ENCODE measurements at places on chromosomes 3 and 15.

DNA sequence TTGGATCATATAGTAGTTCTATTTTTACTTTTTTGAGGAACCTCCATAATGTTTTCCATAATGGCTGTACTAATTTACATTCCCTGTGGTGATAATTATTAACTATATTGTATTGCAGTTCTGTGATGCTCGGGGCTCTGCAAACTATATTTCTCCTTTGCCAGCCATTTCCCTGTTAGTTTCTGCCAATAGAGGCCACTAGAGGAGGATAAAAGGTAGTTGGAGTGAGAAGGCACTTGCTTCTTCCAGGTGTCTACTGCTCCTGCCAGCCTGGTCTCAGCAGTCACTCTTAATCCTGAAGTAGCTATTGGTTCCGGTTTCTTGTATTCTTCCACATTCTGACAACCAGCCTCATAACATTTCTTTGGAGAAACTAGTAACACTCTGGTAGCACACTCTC is 233.9 kb upstream of the GBE1 start:
- DNase-seq = no peak

GRCh38 chr15:45469441-45469840 is 53.1 kb downstream of the SLC30A4 start:
- DNase-seq = peak; percentile 55

DNA sequence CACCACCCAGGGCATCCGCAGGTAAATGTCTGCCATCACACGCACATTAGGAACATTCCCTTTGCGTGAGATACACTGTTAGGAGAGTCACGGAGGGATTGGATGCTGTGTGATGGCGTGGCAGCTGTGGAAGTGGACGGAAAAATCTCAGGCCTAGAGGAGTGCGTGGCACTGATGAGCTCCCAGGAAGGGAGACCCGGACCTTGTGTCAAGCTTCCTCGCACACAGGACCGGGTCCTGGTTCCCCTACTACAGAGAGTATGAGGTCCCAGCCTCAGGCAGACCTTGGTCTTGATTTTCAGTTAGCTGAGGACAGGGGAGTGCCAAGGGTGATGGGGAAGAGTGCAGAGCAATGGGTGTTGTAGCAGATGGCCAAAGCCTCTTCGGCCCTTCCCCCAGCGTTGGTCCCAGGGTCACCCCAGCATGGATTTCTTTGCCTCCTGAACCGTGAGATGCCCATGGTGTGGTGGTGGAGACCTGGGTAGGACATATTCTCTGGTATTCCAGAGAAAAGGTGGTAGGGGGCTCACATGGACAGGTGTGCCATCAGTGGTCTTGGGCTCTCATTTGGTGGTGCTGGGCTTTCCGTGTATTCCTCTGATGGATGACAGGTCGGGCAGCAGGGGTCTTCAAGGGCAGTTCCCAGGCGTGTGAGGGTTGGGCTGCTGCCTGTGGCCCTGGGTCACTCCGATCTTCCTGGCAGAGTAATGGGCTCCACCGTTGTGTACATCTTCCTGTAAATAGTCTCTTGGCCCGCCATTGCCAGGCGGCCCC is 105.1 kb downstream of the SNRPN start:
- DNase-seq = no peak

DNA sequence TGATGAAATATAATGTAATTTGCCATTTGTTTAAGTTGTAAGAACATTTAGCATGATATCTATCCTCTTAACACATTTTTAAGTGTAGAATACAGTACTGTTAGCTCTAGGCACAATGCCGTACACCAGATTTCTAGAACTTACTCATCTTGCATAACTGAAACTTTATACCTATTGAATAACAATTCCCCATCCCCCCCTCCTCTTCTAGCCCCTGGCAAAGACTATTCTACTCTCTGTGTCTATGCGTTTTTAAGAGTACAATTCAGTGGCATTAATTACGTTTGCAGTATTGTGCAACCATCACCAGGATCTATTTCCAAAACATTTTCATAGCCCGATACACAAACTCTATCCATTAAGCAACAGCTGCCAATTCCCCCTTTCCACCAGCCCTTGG is 261.7 kb downstream of the PLOD2 start:
- DNase-seq = no peak

- no peak for DNase-seq
Measured at GRCh38 chr3:46495901-46496456, 1.8 kb upstream of the RTP3 start.

DNA sequence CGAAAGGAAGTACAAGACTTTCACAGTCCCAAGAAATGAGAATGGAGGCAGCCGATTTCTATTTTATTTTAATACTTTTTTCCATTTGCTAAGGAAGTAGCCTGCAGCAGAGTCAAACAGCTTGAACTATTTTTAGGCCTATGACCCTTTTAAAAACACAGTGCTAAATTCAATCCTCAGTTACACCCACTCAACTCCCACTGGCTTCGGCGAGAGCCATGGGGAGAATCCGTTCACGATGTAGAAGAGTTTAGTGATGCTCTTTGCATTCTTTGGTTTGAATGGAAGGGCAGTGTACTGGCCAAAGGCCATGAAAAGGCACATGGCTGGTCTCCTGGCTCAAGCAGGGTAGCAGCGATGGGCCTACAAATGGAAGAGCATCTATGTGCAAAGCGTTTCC is 343.5 kb downstream of the FOXP1 start:
- no peak for DNase-seq

DNA sequence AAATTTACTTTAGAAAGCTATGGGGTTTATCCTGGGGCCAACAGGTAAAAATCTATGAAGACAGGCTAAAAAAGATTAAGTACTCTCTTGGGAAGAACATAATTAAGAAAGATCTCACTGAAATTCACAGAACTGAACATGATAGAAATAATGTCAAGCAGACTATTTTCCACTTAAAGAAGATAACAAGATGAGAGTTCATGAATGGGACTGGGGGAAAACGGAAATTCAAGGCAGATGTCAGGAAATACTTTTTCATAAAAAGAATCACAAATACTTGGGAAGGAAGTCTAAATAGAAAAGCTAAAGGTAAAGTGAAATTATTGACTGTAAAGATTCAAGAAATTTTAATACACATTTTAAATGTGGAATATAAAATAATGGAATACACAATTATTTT is 737.6 kb downstream of the EPHA3 start:
- no peak for DNase-seq

DNA sequence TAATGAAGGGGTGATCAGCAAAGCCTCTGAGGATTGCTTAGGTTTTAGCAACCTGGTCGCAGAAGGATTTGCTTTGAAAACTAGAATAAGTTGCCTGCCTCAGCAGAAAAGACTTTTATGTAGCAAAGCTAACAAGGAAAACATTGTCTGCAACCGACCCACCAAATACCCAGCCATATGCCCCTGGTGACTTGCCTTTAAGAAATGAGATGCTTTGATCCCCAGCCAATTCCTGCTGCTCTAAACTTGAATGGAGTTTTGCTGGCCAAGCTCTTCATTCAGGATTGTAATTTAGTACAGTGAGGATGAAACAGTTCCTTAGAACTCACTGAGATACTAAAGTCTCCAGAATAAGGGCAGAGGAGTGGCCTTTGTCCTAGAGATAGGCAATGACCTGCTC is 139.8 kb upstream of the PROK2 start:
- no peak for DNase-seq

- DNase-seq = no peak
Measured at GRCh38 chr3:196240424-196240823, 24.1 kb downstream of the SLC51A start.

- no peak for DNase-seq
Measured at GRCh38 chr3:152270937-152271336, 2.2 kb downstream of the MBNL1 start.

DNA sequence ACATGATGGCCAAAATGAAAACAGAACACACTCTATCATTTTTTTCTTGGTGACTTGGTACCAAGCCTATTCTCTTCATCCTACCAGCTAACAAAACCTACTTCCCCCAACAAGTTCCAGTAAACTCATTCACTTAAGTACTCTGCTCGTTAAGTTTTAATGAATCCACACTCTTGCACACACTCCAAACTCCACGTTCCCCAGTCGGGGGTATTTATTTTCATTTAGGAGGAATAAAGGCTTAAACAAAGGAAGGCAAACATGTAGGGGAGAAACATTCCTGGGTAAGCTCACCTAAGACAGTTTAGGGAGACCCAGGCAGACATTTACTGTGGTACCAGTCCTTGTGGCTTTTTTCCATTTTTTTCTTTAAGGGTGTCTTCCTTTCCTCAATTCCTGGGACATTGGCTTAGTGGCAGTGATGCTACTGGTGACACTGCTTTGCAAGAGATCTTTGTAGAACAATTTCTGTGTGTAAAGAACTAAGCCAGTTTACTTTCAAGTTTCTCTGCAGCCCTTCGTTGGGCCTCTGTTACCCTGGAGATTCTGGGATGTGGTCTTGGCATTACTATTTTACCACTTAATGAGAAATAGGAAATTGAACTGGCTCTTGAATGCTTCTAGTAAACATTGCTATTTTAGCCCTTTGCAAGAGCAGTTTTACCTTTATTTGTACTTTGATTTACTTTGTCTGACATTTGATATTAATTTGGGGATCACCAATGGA is 117.3 kb upstream of the C15orf61 start:
- no peak for DNase-seq

DNA sequence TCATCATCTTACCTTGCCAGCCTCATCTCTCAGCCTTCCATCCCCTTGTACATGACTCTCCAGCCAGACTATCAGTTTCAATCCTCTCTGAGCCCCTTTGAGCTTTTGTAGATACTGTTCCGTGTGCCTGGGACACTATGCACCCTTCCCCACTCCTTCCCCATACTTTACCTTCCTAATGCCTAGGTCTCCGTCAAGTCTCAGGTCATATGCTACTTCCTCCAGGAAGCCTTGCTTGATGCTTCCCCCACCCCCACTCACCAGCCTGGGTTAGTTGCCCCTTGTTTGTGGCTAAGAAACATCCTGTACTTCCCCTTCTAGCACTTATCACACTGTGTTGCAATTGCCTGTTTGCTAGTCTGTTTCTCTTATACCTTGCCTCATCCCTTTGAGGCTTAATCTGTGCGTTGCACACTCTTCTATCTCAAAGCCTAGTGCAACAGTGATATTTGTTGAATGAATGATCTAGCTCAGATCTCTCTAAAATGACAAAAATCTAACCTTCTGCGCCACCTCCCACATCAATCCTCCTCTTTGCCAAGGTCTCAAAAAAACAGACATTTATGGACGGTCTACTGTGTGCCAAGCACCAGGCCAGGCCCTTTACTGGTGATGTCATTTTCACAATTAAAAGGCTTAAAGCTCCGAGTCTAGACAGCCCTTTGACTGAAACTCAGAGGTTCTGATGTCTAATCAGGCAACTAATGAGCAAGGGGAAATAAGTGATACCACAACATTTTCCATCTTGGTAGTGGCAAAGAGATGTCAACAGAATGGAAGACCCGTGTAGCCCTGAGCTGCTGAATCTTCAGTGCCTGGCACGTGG is 6.5 kb upstream of the USP3 start:
- DNase-seq = no peak

DNA sequence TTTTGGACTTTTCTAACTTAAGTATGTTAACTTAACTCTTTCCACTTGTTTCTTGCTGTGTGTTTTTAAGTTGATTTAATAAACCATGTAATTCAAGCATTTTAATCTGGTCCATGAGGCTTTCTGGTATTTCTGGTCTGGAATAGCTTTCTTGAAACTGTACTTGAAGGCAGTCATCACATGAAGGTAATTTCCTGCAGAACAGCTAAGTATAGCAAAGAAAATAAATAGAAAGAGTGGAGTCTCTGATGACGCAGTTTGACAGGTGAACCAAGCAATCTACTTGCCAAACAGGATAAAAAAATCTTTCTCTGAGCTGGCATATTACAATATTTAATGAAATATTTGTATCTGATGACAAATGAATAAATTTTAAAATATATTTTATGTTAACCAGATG is 74.9 kb downstream of the BTLA start:
- DNase-seq = no peak

DNA sequence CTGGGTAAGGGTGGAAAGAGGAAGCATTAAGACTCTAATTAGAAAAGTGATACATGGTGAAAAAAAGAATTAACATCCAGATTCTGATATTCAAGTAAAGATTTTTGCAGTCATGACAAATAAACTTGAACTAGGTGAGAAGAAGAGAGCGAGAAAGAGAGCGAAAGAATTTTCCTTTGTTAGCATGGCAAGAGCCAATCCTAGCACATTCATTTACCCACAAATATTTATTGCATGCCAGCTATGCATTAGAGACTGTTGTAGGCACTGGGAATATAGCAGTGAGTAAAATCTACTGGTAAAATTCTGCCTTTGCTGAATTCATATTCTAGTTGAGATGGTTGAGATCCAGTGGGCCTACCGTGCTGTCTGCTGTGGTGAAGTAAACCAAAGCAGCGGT is 177.9 kb upstream of the DPH6 start:
- no peak for DNase-seq

- no peak for DNase-seq
Measured at GRCh38 chr3:42855547-42856380, 19.9 kb downstream of the CYP8B1 start.

- no peak for DNase-seq
Measured at GRCh38 chr3:146640955-146641867, 36.1 kb upstream of the PLSCR5 start.

DNA sequence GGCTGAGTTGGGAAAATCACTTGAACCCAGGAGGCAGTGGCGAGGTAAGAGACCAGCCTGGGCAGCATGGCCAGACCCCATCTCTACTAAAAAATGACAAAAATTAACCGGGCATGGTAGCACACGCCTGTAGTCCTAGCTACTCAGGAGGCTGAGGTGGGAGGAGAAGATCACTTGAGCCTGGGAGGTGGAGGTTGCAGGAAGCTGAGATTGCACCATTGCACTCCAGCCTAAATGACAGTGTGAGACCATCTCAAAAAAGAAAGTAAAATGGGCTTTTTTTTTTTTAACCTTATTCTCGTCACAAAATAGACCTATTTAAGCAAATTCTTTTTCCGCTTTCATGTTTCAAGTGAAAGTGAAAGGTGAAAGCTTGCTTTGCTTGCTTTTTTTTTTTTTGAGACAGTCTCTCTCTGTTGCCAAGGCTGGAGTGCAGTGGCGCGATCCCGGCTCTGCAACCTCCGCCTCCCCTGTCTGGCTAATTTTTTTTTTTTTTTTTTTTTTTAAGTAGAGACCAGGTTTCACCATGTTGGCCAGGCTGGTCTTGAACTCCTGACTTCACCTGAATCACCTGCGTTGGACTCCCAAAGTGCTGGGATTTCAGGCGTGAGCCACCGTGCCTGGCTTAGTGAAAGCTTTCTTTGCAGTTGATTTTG is 3.6 kb downstream of the PDIA3 start:
- DNase-seq = no peak
